ENCODE measurements at places on chromosomes 13 and 19.

DNA sequence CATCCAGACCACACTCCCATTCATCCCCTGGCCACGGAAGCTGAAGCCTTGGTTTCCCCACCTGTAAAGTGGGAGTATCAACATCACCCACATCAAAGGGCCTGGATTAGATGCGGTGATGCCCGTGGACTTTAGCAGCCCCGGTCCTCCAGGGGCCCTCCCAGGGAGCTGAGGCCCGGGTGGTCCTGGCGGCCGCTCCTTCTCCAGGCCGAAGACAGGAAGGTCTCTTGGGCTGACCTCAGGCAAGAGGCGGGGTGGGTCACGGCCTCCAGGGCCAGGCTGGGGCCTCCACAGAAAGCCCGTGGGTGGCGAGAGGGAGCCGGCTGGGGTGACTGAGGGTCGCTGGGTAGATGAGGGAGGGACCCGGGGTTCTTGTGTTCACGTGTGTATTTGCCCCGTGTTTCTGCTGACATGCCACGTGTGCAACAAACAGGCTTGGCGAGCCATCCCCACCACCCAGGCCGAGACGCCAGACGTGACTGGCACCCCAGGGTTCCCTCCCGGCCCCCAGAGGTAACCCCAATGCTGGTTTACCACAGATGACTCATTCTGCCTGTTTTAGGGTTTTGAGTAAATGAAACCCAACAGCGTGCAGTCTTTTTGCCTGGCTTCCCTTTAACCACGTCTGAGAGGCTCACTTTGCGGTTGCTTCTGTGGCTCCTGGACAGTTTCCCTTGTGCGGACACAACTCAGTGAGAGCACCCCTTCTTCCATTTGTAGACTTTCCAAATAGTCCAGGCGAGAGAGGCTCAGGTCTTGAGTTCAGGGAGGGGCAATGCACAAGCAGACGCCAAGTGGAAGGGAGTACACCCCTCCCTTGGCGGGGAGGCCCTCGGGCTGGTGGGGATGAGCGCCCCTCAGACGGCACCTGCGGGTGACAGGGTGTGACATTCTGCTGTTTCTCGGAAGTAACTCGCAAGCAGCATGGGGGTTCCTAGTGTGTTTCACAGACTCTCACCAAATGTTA is 42.9 kb downstream of the C13orf46 start:
- DNase-seq: no peak

- no peak for DNase-seq
These were observed 120.7 kb upstream of the OBI1 start for GRCh38 chr13:78779608-78780007.

DNA sequence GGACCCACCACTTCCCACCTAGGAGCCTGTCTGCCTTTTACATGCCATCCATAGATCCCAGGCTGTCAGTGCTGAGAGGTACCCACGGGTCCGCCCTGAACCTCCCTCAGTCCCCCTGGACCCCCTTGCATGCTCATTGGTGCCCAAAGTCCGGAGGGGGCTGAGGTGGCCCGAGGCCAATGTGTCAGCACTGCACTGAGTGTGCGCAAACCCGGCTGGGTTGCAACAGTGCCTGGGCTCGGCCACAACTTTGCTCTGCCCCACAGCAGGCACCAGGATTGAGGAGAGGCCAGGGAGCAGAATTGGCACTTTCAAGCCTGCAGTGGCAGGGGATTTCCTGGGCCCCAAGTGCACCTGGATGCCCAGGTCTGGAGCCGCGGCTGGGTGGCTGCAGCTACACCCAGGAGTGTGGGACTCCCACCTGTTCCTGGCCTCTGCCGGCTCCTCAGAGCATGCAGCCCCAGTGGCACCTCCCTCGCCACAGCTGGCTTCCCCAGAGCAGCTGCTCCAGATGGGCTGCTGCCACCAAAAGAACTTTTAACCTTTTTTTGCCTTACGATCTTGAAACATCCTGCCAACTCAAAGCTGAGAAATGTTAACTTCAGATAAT is 837.0 kb downstream of the SLITRK6 start:
- no peak for DNase-seq

DNA sequence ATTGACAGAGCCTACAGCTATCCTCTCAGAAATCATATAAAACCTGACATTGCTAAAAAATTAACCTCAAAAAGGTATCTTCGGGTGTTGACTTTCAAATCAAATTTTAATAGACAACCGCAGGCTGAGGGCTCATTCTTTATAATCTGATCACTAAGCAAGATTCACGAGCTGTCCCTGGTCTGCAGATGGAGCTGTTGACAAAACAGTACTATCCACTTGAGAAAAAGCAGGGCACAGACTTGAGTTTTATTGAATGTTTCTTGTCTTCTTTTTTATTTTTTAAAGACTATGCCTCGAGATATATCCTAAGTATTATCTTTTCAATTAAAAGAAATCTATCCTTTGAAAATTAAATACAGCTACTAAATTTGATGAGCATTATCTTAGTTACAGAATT is 540.5 kb downstream of the PCDH9 start:
- no peak for DNase-seq

GRCh38 chr19:55552206-55552605 is 6.9 kb upstream of the SBK3 start:
- no peak for DNase-seq

DNA sequence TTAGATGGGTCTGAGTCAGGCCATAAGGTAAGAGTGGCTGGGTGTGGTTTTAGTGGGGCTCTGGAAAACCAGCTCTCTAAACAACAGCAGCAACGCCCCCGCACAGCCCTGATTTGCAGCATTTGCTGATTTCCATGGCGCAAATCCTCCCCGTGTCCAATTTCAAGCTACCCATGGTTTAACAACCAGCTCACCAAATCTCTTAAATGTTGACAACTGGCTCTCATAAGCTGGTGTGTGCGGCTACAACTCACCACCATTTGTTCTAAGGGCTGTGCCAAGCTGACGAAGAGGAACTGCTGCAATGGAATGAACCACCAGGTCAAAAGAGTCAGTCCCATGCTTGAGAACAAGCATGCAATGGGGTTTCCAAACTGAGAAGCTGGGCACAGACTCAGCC is 22.9 kb downstream of the PARP4 start:
- no peak for DNase-seq

DNA sequence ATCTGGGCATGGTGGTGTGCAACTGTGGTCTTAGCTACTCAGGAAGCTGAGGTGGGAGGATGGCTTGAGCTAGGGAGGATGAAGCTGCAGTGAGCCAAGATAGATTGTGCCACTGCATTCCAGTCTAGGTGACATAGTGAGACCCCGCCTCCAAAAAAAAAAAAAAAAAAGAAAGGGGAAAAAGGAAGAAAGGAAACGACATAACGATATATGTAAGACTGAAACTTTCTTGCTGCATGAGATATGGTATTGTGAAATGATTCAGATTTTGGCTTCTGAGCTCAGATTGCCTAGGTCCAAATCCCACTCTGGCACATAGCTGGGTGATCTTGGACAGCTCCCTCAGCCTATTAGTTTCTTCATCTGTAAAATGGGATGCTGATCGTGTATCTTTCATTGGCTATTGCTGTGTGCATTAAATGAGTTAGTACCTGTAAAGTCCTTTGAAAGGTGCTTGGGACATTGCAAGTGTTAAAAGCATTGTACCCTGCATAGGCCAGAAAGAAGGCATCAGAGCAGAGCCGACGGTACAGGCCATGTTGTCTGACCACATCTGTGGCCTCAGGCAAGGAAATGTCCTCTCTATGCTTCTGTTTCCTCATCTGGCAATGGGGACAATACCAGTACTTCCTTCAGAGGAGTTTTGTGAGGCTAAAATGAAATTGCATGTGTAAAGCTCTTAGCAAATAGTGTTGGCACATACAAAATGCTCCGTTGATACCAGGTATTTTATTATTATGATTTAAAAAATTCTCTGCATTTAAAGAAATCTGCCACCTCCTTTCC is 32.6 kb upstream of the SLC46A3 start:
- DNase-seq: no peak

DNA sequence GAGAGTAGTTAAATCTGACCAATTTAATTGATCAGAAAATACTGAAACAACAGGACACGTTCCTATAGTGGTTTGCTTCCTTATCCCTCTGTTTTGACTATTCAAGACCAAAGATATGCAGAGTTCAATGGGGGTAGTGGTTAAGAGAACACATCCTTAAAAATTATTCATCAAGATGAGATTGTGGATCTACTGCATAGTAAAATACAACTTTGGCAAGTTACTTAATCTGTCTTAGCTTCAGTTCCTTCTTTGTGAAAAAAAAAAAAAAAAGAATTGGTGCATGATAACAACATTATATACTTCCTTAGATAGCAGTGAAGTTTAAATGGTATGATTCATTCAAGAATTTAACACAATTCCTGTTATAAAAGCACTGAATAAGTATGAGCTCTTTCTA is 552.1 kb downstream of the DCT start:
- DNase-seq: no peak

GRCh38 chr19:28794301-28794700 is 418.6 kb downstream of the UQCRFS1 start:
- DNase-seq: no peak

DNA sequence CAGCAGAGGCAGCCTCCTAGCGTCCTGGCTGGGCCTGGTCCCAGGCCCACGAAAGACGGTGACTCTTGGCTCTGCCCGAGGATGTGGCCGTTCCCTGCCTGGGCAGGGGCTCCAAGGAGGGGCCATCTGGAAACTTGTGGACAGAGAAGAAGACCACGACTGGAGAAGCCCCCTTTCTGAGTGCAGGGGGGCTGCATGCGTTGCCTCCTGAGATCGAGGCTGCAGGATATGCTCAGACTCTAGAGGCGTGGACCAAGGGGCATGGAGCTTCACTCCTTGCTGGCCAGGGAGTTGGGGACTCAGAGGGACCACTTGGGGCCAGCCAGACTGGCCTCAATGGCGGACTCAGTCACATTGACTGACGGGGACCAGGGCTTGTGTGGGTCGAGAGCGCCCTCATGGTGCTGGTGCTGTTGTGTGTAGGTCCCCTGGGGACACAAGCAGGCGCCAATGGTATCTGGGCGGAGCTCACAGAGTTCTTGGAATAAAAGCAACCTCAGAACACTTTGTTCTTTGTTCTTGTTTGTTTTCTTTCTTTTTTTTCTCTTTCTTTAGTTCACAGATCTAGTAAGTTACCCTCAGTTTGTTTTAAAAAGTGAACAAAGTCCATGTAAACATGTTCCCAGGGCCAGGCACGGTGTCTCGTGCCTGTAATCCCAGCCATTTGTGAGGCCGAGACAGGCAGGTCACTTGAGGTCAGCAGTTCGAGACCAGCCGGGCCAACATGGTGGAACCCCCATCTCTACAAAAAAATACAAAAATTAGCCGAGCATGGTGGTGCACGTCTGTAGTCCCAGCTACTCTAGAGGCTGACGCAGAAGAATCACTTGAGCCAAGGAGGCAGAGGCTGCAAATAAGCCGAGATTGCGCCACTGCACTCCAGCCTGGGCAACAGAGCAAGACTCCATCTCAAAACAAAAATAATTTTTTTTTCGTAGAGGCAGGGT is 10.2 kb downstream of the ANGPTL4 start:
- no peak for DNase-seq

All from keratinocyte (primary cell).